ENCODE measurements at places on chromosomes 7 and 10.
A peak's percentile ranks its signal among the peaks of the same experiment; 100 is the strongest.

GRCh38 chr7:19557726-19558465 lies 150.9 kb downstream of the POLR1F start:
- DNase-seq, result no peak

GRCh38 chr7:99733448-99733847 lies 1.5 kb downstream of the CYP3A7 start:
- DNase-seq, result peak; percentile 25

GRCh38 chr10:86944471-86944870 lies 12.9 kb downstream of the MMRN2 start:
- no peak for DNase-seq

GRCh38 chr10:77189075-77189474 lies 448.5 kb downstream of the KCNMA1 start:
- no peak for DNase-seq

GRCh38 chr10:14798636-14799035 lies 23.9 kb upstream of the FAM107B start:
- no peak for DNase-seq

GRCh38 chr7:73809467-73809951 lies 21.3 kb upstream of the CLDN4 start:
- peak; percentile 42 for DNase-seq

- DNase-seq, result no peak
Measured at GRCh38 chr7:96670338-96671289, 39.0 kb downstream of the SEM1 start.

DNA sequence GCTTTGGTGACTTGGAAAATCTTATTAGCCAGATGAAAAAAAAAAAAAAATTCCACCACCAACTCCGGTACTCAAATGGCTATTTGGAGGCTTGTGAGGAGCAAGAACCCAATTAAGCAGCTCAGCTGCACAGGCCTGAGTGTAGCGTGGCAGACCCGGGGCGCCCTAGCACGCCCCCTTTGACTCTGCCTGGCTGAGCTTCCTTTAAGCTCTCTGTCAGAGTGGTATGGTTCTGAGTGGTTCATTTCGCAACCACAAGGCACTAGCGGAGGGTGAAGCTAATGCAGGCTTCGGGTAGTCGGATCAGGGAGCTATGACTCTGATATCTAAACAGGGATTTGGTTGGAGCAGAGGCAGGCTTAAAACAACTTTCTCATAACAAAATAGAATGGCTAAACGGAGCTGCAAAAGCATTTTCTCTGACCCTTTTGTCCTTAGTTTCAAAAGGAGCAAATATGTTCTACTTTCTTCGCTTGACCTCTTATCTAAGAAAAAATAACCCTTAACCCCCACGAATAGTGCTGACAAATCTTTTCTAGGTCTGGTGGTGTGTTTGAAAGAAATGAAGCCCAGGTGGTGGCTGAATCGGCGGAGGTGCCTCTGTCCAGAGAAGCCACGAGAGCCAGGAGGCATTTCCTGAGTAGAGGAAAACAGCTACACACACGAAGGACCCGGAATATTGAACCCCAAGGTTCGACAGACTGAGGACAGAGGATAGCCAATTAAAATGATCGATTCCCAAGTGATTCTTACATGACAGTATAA lies 285.4 kb upstream of the GLI3 start:
- DNase-seq, result no peak

- no peak for DNase-seq
Measured at GRCh38 chr10:34078745-34079470, 736.2 kb downstream of the PARD3 start.

- DNase-seq, result no peak
Measured at GRCh38 chr7:116780966-116781365, 81.4 kb upstream of the CAPZA2 start.

DNA sequence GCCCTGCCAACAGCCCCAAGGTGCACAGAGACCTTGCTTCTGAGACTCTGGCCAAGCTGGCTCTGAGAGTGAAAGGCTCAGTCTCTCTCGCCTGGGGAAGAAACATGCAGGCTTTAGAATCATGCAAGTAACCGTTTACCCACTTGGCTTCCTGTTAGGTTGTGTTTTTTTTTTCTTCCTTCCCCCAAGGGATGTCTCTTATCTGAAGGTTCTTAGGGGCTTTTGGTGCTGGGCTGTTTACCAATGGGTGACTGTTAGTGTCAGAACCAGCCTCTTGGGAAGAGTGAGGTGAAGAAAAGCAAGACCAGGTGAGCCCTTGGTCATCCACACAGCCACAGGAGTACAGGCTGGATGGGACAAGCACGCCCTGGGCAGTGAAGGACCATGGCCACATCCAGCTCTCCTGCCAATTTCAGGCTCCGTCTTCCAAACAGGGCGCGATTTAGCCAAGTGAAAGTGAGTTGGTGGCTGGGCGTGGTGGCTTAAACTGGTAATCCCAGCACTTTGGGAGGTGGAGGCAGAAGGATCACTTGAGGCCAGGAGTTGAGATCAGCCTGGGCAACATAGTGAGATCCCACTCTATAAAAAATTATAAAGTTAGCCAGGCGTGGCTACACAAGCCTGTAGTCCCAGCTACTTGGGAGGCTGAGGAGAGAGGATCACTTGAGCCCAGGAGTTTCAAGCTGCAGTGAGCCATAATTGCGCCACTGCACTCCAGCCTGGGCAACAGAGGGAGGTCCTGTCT lies 76.3 kb upstream of the CUX1 start:
- DNase-seq, result no peak

DNA sequence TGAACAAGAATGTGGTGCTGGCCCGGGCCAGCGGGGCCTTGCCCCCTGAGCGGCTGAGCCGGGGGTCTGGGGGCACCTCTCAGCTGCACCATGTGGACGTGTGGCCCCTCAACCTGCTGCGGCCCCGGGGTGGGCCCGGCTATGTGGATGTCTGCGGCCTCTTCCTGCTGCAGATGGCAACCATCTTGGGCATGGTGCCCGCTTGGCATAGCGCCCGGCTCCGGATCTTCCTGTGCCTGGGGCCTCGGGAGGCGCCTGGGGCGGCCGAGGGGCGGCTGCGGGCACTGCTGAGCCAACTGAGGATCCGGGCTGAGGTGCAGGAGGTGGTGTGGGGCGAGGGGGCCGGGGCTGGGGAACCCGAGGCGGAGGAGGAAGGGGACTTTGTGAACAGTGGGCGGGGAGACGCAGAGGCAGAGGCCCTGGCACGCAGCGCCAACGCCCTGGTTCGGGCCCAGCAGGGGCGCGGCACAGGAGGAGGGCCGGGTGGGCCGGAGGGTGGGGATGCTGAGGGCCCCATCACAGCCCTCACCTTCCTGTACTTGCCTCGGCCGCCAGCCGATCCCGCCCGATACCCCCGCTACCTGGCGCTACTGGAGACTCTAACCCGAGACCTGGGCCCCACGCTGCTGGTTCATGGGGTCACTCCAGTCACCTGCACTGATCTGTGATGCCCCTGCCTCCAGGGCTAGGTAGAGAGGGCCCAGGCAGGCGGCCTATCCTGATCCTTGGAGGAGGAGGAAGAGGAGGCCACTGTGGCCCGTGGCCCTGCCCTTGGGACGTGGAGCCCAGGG lies 1.1 kb upstream of the TRIP6 start:
- DNase-seq, result peak; percentile 91

DNA sequence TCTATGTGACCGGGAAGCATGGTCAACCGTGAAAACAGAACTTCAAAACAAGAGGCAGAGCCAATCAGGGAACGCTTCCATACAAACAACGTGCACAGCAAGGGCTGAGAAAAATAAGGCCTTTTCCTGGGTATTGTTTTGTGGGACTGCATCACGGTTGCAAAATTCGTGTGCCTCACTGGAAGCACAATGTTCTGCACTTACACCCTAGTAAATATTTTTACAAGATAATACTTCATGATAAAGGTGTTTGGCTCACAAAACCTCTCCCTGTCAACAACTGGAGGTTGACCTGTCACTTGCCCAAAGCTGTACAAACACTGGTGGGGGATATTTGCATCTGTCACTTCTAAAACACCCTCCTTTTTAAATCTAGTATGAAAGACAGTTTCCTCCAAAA lies 37.0 kb downstream of the KLF6 start:
- no peak for DNase-seq

DNA sequence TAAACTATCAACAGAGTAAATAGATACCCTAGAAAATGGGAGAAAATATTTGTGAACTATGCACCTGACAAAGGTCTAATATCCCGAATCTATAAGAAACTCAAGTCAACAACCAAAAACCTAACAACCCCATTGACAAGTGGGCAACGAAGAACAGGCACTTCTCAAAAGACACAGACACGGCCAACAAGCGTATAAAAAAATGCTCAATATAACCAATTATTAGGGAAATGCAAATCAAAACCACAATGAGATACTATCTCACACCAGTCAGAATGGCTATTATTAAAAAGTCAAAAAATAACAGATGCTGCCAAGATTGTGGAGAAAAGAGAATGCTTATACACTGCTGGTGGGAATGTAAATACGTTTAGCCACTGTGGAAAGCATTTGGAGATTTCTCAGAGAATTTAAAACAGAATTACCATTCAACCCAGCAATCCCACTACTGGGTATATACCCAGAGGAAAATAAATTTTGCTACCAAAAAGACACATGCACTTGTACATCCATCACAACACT lies 63.2 kb upstream of the CAV2 start:
- DNase-seq, result no peak

- DNase-seq, result no peak
Measured at GRCh38 chr7:41038211-41038610, 664.7 kb downstream of the INHBA start.

Measured in urothelium cell line (cell line).